ENCODE measurements at places on chromosomes 1 and 21.

GRCh38 chr1:29504196-29504595 is 267.9 kb downstream of the PTPRU start:
- no peak for DNase-seq

GRCh38 chr1:26097696-26098095 is 13.9 kb upstream of the PDIK1L start:
- no peak for DNase-seq

- DNase-seq = no peak
These were observed at the start of gene CTNNBIP1 for GRCh38 chr1:9910076-9910422. CTNNBIP1 (minus strand) TSS chr1:9910269; CDS start chr1:9872064, 38,205 bp downstream.

DNA sequence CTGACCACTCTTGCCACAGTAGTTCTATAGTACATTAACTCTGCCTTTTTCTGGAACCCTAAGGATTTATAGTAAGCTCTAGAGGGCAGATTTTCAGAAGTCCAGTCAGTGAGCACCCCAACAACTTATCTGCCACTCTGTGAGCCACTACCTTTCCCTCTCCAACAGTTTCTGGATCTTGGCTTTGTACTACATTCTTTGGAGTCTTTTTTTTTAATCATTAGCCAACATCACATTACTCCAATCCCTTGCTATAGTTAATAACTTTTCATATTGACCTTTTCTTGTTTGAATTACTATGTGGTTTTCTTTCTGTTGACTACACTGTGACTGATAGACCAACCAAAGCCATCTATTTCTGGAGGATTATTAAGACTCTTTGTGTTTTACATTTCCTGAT is 1596.7 kb upstream of the PRMT6 start:
- no peak for DNase-seq

GRCh38 chr1:46529031-46529630 is 22.3 kb downstream of the KNCN start:
- DNase-seq = no peak
